ENCODE measurements at places on chromosomes 5 and 9.

DNA sequence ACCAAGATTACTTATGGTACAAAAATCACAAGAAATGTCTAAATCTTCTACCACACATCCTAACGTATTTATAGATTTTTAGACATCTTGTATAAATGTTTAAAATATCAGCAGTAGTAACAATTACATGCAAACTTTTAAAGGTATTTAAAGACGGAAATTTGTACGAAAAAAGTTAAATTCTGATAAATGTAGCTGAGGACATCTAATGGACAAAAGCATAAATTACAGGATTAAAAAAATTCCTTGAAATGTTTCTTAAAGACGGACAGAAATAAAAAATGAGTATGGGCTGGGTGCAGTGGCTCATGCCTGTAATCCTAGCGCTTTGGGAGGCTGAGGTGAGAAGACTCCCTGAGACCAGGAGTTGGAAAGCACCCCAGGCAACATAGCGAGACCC lies 15.8 kb downstream of the ERCC8 start:
- DNase-seq = no peak

DNA sequence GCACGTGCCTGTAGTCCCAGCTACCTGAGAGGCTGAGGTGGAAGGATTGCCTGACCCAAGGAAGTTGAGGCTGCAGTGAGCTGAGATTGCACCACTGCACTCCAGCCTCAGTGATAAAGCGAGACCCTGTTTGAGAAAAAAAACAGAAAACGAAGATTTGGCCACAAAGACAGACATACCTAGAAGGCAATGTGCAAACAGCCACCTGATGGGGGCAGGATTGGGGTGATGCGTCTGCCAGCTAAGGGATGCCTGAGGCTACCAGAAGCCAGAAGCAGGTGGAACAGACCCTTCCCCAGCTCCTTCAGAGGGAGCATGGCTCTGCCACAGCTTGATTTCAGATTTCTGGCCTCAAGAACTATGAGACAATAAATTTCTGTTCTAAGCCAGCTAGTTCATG lies 2.9 kb downstream of the HIGD2A start:
- no peak for DNase-seq

DNA sequence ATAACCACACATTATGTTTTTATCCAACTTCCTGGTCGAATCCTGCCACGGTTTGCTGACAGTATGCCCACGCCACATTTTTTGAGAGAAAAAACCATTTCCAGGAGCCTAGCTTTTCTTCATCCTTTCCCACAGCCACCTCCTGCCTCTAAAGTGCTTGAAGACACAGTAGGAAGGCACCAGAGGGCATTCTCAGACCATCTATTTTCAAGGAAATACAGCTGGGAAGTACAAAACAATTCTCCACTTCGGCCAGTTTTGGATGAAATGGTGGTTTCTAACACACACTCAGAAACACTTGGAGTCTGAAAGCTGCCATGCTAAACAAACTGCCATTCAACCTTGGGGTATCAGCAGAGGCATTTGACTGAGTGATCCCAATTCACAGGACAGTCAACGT lies 86.3 kb upstream of the RPS23 start:
- DNase-seq = peak; percentile 14

- no peak for DNase-seq
These were observed 332.9 kb downstream of the RASEF start for GRCh38 chr9:82729991-82730589.

DNA sequence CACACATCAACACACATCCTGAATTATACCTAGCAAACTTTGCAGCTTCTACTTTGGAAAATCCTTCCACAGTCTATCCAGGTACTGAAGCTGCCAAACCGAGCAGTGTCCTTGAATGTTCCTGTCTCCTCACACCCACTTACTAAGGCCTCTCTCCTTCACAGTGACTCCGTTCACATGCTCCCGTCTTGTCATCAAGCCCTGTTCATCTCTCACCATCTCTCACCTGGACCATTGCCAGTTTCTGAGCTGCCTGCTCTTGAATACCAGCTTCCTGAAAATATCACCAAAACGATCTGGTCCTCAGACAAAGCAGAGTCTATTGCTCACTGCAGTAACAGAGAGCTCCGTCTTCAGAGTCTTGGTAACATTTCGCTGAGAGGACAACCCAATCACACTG lies 57.4 kb downstream of the GCNT1 start:
- no peak for DNase-seq

- peak; percentile 37 for DNase-seq
These were observed 13.1 kb downstream of the HMHB1 start for GRCh38 chr5:143824851-143825720.

GRCh38 chr9:11946531-11946930 lies 746.7 kb upstream of the TYRP1 start:
- DNase-seq = no peak

GRCh38 chr9:36165826-36166167 lies 3.4 kb upstream of the CCIN start:
- DNase-seq = no peak

- DNase-seq = no peak
These were observed 234.1 kb downstream of the AP3B1 start for GRCh38 chr5:78060421-78060820.

- no peak for DNase-seq
These were observed 67.7 kb upstream of the ATG10 start for GRCh38 chr5:81904166-81904565.

DNA sequence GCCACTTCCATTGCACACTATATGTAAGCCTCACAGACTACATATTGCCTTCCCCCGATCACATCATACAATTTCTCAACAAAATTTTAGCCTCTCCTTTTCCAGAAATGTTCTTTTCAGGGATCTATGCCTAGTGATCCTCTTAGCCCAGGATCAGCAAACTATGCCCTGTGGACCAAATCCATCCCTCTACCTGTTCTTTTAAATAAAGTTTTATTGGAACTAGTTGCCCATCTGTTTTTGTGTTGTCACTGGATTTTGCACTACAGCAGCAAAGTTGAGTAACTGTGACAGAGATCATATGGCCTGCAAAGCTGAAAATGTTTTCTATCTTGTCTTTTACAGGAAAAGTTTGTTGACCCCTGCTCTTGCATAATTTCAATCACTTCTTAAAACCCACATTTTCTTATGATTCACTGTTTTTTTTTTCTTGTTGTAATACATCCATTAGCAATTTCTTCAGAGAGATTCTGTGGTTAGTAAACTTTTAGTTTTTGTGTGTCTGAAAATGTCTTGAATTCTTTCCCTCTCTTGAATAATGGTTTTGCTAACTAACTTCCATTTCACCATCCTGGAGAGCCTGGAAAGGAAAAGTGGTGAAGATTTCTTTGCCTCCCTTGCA lies 7.1 kb downstream of the TXNDC8 start:
- DNase-seq = no peak

- no peak for DNase-seq
These were observed 130.1 kb downstream of the MRPL36 start for GRCh38 chr5:1669276-1670155.

- DNase-seq = no peak
These were observed 27.4 kb upstream of the KIF12 start for GRCh38 chr9:114126247-114127060.

DNA sequence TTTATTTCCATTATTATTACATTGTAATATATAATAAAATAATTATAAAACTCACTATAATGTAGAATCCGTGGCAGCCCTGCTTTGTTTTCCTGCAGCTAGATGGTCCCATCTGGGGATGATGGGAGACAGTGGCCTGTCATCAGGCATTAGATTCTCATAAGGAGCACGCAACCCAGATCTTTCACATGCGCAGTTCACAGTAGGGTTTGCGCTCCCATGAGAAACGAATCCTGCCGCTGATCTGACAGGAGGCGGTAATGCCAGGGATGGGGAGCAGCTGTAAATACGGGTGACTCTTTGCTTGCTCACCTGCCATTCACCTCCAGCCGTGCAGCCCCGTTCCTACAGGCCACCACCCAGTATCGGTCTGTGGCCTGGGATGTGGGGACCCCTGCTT lies 1879.3 kb upstream of the WWC1 start:
- no peak for DNase-seq

All from DMS 273 treated with DMSO at 0.1 percent for 48 hours (cell line).